ENCODE measurements at places on chromosomes 5 and 9.
A peak's percentile ranks its signal among the peaks of the same experiment; 100 is the strongest.

DNA sequence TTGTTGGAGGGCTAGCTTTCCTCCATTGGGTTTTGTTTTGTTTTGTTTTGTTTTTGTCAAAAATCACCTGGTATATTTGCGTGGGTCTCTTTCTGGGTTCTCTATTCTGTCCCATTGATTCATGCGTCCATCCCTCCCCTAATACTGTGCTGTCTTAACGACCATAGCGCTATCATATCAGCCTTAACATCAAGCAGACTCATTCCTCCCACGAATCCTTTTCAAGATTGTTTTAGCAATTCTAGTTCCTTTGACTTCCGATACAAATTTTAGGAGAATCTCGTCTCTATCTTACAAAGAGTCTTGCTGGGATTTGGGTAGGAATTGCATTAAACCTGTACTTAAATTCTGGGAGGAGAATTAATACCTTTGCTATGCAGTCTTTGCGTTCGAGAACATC, 31.1 kb upstream of the RNF130 start:
- no peak for DNase-seq

DNA sequence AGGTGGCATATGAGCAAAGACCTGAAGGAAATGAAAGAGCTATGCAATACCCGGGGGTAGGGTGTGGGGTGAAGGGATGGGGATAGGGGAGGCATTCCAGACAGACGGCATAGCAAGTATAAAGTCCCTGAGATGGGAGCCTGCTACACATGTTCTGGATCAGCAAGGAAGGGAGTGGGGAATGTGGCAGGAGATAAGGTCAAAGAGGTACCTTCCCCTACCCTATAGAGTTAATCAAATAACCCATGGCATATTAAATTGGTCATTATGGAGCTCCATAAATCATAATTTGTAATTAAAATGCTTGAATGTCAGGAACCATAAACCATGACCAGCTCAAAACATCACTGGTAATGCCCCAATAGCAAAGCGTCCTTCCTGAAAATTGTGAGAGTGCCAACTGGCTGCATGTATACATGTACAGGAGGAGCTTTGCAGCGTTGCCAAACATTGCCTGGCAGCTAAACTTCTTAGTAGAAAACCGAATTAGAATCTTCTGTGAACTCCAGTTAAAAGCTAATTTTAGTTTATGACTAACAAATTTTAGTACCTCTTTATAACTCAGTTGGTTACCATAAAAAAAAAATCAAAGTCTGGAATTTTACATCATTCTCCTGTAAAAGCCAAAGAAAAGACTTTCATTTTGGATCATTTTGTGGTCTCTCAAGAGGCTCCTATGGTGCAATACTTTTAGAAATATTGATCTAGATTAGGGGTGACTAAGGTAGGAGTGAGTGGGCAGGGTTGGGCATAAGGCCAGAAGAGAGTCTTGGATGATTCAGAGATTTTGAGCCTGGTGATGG, 4.7 kb downstream of the DNAI1 start:
- peak; percentile 52 for DNase-seq

DNA sequence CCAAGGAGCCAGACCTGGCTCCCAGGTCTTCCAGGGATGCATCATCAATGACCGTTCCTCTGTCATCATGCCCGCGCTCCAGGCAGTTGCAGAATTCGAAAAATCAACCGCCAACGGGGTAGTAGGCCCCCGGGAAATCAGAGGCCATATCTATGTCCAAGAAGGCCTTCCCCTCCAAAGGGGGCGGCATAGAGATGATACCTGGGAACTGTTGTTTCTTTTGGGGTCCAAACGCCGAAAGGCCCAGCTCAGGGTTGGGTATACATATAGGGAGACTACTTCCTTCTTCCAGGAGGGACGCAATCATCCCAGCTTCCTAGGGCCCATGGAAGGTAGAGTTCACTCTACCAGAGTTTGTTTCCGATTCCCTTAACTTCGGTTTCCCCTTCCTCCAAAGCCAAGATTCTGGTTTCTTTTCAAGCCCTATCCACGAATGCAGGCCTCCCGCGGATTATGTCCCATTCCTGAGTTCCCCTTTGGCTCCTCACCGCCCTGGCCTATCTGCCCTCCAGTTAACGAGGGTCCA, 754 bp downstream of the DCAF12 start:
- DNase-seq = peak; percentile 15

GRCh38 chr9:70031141-70031545, 12.5 kb upstream of the MAMDC2 start:
- DNase-seq = no peak

DNA sequence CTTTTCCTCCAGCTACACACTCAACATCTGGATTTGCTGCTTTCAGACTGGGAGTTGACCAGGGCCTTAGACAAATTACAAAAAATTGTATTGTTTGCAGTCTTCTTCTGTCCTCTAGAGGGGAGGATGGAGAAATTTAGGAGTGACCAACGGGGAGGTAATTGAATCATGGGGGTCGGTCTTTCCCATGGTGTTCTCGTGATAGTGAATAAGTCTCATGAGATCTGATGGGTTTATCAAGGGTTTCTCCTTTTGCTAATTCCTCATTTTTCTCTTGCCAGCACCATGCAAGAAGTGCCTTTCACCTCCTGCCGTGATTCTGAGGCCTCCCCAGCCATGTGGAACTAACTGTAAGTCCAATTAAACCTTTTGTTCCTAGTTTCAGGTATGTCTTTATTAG, 4.2 kb downstream of the IFNA8 start:
- DNase-seq = no peak

GRCh38 chr5:67202828-67203227, 6.2 kb upstream of the CD180 start:
- DNase-seq = no peak

DNA sequence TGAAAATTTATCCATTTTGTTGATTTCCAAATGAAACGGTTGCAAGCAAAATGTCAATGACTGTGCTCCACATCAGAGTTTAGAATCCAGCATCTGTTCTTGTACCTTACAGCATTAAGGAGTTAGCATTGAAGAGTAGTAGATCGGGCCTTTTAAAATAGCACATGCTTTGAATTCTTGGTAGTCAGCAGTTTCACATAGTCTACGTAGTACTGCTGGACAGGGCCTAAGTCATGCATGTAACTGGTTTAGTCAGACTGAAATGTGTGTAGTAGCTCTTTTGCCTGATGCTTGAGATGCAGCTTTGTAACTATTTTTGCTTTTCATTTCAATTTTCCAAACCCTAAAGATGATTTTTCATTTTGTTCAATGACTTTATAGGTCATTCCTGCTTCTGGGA, 19.8 kb downstream of the LECT2 start:
- DNase-seq = peak; percentile 74

DNA sequence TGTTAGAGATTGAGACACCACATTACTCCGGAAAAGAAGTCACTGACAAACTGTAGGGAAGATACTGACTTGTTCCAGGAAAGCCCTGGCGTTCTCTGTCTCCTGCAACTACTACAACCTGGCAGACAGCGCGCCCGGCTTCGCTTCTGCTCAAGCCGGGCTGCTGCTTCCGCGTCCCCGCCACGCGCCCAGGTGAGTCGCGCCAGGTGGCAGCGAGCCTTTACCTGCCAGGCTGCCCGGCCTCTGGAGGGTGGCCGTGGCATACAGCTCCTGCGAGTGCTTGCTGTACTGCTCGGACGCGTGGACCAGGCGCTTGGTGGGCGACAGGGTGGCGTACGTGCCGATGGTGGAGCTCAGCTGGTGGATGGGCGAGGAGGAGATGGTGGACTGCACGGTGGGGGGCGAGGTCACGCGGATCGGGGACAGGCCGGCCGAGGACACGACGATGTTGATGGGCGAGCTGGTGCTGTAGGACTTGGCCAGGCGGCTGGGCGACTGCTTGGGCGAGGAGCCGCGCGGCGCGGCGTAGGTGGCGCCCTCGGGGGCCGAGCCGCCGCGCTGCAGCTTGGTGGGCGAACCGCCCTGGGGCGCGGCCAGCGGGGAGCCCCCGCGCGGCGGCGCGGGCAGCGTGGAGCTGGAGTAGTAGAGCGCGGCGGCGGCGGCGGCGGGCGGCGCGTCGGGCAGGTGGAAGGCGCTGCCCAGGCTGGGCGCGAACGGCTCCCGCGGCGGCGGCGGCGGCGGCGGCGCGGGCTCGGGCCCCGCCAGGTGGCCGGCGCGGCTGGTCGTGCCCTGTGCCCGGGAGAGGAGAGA, 519.6 kb downstream of the CTNND2 start:
- DNase-seq = peak; percentile 57

DNA sequence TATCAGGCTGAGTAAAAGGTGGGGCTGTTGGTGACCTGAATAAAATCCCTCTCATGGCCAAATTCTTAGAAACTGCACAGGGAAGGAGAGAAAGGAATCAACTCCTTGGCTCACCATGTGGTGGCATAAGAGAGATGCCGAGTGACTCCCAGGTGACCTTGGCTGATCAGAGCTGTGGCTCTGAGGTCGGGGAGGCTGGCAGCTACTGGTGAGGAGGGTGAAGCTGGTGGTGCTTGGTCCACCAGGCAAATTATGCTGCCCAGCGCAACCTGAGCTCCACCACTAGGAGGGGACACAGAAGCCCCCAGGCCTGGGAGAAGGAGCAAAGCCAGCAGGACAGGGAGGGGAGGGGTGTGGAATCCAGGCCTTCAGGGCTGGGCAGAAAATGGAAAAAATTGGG, 111.2 kb upstream of the IL12B start:
- no peak for DNase-seq
